Stimulated activated CD4-positive, alpha-beta T cell treated with anti-CD3 and anti-CD28 coated beads, Interleukin-4, amount 100 ng/mL, for 24 hours (primary cell): ENCODE measurements at places on chromosomes 2 and 18.

GRCh38 chr18:54690198-54690597, 99.2 kb downstream of the DYNAP start:
- DNase-seq = no peak

DNA sequence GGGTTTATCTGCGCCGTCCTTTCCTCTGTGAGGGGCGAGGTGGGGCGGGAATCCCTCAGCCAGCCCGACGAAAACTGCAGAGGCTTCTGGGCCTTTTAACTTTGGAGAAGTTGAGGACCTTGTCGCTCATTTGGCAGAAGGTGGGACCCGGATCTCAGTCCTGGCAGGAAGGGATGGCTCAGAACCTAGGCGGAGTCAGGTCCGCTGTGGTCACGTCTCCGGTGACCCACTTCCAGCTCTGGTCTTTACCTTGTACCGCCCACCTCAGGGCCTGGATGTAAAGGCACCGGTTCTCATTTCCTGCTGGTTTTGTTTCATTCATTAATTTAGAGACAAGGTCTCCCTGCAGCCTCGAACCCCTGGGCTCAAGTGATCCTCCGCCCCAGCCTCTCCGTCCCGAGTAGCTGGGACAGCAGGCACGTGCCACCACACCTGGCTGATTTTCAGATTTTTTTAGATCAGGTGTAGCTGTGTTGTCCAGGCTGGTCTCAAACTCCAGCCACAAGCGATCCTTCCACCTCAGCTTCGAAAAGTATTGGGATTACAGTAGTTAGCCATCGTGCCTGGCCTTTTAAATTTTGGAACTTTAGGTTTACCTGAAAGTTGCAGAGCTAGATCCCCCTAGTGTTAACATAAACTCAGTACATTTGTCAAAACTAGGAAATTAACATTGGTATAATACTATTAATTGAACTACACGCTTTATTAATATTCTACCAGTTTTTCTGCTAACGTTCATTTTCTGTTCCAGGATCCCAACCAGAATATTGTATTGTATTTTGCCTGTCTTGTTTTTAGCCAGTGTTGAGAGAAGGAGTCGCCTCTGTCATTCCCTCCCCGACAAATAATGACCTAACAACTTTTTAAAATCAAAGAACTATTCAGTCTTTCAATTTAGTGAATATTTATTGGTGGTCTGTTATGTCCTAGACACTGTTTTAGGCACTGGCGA, 852 bp downstream of the POLI start:
- peak; percentile 63 for DNase-seq

DNA sequence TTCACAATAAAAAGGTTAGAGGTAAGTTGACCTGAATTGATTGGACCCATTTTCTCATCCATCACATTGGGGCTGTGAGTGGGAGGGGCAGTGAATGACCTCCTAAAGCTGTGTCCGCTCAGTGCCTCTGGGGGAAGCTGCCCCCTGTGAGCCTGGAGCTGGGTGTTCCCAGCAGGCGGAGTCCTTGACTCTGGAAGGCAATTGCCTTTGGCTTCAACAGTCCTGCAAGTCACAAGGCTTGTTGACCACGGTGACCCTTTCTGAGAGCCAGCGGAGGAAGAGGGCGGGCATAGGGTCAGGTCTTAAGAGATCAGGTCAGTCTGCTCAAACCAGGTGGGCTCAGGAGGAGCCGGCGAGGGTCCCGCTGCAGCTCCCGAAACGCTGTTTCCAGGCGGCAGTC, 1.1 kb upstream of the CIDEA start:
- DNase-seq = no peak

DNA sequence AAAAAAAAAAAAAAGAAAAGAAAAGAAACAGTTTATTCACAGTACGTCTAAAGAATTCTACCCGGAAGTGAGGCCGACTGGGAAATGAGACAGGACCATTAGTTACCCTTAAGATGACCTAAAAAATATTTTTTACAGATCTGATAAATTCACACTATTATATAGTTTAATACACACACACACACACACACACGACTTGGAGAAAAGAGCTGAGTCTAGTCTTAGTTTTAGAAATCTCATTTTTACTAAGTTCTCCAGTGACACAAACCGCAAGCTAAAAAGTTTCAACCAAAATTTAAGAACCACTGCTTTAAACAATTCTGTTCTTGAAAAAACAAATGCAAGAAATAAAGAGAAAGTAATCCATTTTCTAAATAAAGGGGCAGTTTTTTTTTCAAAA, 27.1 kb downstream of the ST3GAL5 start:
- no peak for DNase-seq

GRCh38 chr2:152466041-152466440, 131.1 kb downstream of the FMNL2 start:
- no peak for DNase-seq

GRCh38 chr2:100616841-100617390, 54.1 kb downstream of the PDCL3 start:
- DNase-seq = no peak

GRCh38 chr18:37270038-37270665, 295.4 kb downstream of the CELF4 start:
- DNase-seq = no peak

- no peak for DNase-seq
Observed at GRCh38 chr18:44134447-44134846, 546.2 kb upstream of the SETBP1 start.

DNA sequence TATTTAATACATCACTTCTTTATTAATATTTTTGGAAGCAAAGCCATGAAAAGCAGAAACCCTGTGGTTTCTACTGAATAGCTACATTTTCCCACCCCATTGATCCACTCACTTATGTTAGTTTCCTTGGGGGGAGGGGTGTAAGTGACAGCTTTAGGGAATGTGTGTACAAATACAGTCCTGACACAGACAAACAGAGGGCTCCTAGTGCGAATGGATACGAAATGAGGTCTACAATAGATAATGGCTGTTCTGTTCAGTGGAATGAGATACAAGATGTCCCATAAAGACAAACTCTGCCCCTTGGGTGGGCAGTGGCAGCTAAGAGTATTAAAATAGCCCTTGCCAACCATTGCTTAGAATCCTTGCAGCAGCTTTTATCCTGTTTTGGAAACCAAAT, 312.9 kb downstream of the NCKAP5 start:
- DNase-seq = no peak

- no peak for DNase-seq
Observed at GRCh38 chr2:40219141-40219540, 232.7 kb downstream of the SLC8A1 start.

DNA sequence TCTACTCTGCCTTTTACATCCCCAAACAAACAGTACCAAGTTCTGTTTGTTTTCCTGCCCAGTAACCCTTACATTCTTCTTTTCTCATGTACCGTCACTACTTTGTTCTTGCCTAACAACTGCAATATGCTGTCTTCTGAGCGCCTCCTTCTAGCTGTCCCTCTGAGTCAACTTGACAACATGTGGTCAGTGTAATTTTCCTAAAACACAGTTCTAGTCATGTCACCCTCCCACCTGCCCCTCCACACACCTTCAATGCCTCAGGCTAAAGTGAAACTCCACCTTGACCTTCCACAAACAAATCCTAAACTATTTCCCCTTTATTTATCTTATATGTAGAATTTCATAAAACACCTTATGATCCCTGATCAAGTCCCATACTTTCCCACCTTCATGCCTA, 124.6 kb upstream of the CD302 start:
- DNase-seq = no peak

DNA sequence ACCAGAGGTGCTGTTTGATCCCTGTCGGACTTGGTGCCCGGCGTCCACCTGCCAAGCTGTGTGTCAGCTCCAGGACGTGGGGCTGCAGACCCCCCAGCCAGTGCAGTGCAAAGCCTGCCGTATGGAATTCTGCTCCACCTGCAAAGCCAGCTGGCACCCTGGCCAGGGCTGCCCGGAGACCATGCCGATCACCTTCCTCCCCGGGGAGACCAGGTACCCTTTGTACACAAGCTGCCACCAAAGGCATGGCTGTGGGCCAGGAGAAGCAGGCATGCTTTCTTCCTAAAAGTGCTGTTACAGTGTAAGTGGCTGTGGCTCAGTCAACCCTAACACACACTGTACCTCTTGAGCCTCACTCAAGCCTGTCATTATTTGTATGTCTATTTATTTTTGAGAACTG, 103.3 kb downstream of the RNF144A start:
- no peak for DNase-seq
